ENCODE measurements at places on chromosomes 5 and 9.

DNA sequence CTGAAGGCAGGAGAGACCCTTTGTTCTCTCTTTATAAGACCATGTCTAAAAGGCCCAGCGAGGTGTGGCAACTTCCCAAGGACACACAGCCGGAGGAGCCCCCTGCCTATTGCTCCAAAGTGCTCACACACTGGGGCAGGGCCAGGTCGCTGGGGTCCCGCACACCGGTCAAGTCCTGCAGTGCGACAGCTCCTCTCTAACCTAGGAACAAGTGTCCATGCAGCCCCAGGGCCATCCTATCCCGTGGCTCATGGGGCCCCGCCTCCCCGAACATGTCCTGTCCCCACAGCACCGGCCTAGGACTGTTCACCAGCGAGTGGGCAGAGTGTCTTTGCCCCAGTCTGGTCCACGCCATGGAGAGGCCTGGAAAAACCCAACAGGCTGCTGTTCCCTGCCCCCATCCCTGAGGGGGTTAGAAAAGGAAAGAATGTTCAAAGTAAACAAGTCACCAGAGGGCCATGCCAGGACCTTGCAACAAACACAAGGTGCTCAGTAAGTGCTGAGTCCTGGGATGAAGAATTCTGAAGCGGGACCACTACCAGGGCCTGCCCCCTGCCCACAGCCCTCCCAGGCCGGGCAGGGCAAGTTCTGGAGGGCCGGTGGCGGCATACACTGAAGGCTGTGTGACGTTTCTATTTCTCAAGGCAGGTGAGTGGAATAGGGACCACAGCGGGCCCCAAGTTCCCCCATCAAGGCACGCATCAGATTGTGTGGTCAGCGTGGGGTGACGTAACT, 938 bp downstream of the NINJ1 start:
- DNase-seq = no peak

GRCh38 chr9:128627127-128627715, 29.4 kb downstream of the DYNC2I2 start:
- no peak for DNase-seq

- no peak for DNase-seq
Measured at GRCh38 chr5:60285910-60286309, 392.4 kb upstream of the PDE4D start.

DNA sequence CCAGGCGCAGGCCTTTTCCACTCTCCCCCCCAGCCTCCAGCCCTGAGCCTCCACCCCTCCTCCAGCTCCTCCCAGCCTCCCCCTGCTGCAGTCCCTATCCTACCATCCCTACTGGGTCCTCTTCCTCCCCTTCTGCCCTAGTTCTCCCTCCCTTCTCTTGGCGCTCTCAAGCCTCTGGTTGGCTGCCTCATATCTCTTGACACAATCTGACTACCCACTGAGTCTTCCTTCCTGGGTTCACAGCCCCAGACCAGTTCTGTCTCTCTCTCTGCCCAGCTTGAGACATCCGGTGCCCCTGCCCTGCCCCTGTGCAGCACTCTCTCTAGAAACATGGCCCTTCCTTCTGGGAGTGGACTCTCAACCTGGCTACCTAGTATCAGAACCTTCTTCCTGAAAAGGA, 76.2 kb downstream of the TSPAN17 start:
- no peak for DNase-seq

DNA sequence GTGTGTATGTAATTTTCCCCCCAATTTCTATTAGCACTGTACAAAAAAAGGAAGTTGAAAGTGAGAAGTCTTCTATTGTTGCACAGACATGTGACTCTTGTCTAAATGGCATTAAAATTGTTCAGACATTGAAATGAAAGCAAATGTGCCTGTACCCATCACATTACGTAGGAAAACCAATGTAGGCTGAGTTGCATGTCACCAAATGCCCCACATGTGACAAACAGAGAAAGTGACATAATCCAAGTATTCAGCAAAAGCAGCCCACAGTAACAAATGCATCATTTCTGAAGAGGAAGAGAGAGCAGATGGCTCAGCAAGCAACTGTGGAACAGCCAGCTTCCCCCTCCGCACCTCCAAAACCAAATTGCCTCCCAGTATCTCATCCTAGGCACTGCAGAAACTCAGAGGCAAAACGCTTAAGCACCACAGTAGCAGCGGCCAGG, 161.5 kb upstream of the NR4A3 start:
- no peak for DNase-seq

DNA sequence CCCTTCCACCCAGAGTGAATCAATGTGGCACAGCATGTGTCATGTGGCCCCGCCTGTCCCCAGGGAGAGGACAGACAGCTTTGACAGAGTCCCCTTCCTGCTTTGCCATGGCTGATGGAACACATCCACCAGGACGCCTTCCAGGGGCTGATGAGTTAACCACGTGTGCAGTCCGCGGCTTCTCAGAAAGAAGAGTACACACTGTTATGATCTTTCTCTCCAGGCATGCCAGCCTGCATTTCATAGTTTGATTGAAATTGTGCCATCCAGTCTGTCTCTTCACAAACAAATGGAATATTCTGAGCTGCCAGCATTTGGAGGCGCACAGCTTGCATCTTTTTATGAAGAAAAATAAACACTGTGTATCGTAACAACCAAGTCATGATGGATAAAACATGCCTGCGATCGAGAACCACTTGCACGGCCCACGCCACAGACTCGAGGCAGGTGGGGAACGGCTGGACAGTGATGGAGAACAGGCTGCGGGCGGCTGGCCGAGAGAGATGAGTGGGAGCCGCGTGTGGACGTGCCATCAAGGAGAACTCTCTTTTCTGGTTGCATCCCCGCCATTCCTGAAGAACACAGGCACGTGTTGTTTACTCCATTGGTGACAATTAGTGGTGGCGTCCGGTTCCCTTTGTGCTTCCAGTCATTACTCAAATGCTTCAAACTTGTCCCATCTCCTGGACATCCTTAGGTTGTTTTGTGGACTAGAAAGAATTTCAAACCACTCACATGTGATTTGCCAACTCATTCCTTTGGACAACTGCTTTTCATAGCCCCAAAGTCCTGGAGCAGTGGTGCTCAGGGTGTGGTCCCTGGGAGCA, 220.2 kb downstream of the AGTPBP1 start:
- no peak for DNase-seq

GRCh38 chr5:14399054-14399692, 182.4 kb upstream of the OTULINL start:
- DNase-seq = peak; percentile 52

DNA sequence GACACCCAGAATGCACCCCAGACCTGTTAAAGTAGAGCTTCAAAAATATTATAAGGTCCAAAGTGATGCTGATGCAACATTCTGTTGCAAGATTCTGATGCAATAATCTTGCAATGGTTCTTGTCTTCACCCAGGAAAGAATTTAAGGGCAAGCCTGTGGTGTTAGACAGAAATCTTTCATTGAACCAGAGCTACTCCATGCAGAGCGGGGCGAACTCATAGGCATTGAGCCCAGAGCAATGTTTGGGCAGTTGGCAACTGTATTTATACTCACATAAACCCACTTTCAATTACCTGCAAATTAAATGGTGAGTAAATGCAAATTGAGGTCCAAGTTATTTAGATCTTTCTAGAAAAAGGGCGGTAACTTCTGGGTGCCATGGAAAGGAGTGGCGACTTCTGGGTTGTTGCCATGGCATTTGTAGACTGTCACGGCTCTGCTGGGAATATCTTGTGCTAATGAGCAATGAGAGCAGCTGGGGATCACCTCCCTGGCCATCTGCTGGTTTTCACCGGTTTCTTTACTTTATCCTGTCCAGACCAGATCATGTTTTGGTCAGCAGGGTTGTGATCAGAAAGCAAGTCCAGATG, 163.4 kb downstream of the ICE1 start:
- DNase-seq = no peak

- no peak for DNase-seq
Measured at GRCh38 chr5:151685749-151686673, 704 bp downstream of the SPARC start.

DNA sequence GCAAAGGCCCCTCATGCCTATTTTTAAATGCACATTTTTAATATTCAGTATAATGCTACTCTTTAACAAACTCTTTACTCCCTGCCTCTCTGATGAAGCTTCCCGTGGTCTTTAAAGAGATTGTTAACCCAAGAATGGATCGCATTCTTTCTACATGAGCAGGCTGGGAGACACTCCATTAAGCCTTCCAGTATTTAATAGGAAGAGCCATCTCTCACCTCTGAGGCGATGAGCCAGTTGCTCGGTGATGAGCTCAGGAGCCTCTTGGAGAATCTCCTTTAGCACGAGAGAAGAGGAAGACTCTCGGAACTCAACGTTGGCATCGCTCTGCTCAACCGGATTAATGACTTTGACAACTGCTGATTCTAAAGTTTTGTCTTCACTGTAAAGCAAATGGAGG, 59.6 kb downstream of the PRUNE2 start:
- no peak for DNase-seq

DNA sequence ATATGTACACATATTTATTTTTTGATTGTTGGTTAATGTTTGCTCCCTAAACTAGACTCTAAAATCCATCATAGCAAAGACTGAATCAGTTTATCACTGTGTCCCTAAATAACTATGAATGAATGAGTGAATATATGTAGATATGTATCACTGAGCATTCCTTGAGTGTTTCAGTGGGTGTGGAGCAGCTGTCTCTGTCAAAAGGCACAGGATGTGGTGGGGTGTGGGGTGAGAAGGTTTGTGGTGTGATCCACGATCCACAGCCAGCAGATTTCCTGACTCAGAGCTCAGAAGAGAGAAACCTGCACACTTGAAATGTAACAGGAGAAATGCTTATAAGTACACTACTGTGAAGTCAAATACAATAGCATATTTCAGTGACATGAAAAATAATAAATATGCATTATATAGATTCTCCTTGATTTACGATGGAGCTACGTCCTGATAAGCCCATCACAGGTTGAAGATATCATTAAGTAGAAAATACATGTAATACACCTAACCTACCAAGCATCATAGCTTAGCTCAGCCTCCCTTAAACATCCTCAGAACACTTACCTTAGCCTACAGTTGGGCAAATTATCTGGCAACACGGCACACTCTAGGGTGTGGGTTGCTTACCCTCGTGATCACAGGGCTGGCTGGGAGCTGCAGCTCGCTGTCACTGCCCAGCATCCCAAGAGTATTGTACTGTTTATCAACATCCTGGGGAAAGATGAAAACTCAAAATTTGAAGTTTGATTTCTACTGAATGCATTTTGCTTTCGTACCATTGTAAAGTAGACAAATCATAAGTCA, 287.0 kb downstream of the GAS1 start:
- DNase-seq = no peak

DNA sequence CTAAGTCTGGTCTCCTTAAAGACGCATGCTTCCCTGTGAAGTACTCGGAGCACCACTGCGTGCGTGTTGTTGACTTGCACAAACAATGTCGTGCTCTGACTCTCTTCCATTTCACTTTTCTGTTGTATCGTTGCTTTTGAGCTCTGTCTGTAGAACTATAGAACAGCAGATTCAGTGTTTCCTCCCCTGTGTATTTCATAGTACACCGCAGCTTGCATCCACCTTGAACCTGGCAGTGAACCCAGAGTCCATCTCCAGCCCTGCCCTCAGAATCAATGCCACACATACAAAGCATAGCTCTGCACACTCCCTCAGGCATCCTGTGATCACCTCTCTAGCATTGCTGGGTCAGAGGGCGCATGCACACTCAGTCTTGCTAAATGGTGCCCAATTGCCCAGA, 37.2 kb upstream of the ADAMTS2 start:
- DNase-seq = no peak

GRCh38 chr5:115939059-115939458, 23.2 kb upstream of the LVRN start:
- DNase-seq = no peak

GRCh38 chr5:133307275-133307674, 255.5 kb downstream of the HSPA4 start:
- no peak for DNase-seq

GRCh38 chr9:98962181-98962560, 18.5 kb downstream of the COL15A1 start:
- no peak for DNase-seq

- DNase-seq = no peak
Measured at GRCh38 chr9:129284607-129285291, 106.7 kb upstream of the IER5L start.

GRCh38 chr5:15321776-15322175, 178.2 kb upstream of the FBXL7 start:
- no peak for DNase-seq

GRCh38 chr5:151115272-151115905, 34.6 kb upstream of the TNIP1 start:
- peak; percentile 50 for DNase-seq

DNA sequence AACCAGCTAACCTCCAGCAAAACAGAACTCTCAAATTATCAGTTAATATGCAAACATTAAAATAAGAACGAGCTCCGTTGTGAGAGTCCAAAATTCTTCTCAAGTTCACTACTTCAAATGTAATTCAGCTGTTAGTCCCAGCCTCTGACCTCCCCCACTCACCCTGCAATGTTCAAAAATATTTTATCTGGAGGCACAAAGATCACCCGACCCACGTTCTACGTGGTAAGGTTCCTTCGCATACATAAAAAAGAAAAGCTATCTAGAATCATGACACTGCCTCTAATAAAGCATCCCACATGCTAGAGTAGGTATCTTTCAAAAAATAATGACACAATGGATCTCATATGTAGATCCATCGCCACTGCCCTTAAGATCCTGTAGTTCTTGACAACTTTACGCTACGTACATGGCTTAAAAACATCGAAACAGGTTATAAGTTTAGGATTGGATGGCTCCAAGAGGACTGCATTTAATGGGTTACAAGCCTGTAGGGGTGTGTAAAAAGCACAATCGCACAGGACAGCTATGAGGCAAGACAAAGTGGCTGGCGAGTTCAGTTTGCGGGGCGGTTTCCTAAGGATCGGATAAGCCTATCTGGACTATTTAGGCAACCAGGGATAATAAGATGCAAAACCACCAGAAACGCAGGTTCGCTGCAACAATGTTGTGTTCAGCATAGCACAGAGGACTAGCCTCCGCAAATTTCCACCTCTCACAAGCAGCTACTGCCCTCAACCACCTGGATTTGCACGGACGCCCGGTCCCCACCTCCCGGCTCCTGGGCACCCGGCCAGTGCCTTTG, 969 bp downstream of the CLK4 start:
- peak; percentile 8 for DNase-seq
